ENCODE measurements at places on chromosomes 11 and 22.
A peak's percentile ranks its signal among the peaks of the same experiment; 100 is the strongest.

- DNase-seq, result no peak
These were observed 67.8 kb downstream of the CTTN start for GRCh38 chr11:70466154-70466553.

DNA sequence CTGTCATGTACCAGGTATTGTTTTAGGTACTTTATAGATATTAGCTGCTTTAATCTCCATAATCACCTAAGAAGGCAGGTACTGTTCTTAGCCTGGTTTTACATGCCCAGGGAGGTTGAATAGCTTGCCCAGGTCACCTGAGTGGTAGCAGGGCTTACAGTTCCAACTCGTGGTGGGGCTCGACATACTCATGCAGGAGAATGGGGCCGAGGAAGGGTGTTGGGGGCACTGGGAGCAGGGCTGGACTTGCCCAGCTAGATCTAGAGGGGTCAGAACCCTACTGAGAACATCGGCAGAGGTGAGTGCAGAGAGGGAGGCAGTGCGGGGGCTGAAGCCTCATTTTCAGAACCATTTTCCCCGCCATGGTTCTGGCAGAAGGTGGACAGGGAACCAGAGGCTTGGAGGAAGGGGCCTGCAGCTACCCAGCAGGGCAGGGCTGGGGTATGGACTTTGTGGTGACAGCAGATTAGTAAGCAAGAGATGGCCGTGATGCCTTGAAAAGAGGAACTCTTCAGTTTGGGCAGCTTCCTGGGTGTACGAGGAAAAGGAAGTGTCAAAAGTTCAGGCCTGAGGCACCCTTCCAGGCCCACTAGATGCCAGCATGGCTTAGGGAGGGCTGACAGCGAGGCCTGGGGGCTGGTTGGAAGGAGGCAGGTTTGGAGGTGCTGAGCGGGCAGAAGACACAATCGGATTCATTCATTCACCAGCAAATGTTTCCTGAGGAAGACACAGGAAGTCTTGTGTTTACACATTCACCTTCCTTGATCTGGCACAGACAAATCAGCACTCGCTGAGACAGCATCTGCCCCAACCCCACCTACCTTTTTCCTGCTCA is 54.7 kb upstream of the LYVE1 start:
- DNase-seq, result no peak

GRCh38 chr22:28958611-28959010 is 75.2 kb downstream of the ZNRF3 start:
- peak; percentile 28 for DNase-seq

GRCh38 chr11:122809866-122810265 is 28.4 kb upstream of the CRTAM start:
- no peak for DNase-seq

DNA sequence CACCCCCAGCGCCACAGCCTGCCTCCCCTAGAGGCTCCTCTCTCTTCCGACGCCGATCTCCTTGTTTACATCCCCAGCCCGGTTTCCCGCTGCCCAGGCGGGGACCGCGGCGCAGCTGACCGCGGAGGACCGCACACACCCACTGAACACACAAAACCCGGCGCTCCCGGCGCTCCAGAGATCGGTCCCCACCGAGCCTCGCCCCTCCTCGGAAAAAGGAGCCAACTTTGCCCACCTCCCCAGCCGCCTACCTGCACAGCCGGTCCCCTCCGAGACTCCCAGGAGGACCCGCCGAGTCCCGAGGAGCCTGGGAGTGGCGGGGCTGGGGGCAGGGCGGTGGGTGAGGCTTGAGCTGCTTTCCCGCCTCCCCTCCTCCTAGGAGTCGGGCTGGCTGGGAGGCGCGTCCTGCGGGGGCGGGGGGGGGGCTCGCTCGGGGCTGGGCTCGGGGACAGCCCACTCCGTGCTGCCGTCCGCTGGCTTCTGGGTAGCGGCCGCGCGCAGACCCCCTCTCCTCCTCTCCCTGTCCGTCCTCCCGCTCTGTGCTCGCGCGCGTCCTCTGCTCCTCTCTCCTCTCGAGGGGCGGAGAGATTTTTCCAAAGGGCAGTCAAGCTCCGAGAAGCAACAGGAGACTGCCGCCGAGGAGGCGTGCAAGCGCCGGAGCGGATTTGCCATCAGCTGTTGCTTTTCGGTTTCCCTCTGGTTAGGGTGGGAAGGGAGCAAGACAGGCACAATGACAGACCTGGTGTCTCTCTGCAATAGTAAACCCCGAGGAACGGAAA is at the start of gene FXYD6:
TSS of gene FXYD6 (minus strand) at position 318 of the 779 bp plus-strand sequence. CDS start 33,882 bp downstream, outside the sequence.
- no peak for DNase-seq

DNA sequence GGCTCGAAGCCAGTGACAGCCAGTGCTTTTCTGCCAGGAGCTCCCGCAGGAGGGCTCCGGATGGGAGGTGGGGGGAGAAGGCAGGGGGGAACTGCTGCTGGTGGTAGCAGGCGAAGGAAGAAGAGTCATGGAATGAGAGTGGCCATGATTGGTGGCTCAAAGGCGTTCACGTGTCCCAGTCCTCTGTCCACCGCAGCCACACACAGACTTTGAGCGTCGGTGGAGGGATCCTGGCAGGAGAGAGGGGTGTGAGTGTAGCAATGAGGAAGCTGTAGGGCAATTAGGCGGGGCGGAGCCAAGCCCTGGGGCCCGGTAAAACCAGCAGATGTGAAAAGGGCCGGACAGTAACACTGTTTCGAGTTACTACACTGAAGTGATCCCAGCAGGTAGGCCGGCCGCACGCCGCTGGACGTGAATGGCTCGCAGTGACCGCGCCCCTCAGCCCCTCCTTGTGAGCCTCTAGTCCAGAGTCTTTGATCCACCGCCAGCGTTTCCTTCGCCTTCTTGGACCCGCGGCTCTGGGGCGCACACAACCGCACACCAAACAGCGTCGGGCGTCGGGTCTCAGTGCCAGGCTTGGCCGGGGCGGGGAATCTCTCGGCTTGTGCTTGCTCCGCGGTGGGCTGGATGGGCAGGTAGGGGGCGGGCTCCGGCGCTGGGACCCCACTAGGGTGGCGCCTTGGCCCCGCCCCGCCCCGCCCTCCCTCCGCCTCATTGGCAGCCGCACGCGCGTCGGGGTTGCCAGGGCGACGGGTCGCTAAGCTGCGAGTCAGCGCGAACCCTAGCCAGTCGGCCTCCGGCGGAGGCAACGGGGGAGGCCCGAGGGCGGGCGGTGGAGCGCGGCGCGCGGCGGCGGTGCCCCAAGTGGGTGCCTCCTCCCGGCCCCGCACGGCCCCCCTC is at the start of gene LRRC10B:
TSS of gene LRRC10B (plus strand) at position 788 of the 900 bp plus-strand sequence. CDS start 250 bp downstream, outside the sequence.
- no peak for DNase-seq

GRCh38 chr11:35558513-35558912 is 33.1 kb upstream of the PAMR1 start:
- DNase-seq, result no peak

DNA sequence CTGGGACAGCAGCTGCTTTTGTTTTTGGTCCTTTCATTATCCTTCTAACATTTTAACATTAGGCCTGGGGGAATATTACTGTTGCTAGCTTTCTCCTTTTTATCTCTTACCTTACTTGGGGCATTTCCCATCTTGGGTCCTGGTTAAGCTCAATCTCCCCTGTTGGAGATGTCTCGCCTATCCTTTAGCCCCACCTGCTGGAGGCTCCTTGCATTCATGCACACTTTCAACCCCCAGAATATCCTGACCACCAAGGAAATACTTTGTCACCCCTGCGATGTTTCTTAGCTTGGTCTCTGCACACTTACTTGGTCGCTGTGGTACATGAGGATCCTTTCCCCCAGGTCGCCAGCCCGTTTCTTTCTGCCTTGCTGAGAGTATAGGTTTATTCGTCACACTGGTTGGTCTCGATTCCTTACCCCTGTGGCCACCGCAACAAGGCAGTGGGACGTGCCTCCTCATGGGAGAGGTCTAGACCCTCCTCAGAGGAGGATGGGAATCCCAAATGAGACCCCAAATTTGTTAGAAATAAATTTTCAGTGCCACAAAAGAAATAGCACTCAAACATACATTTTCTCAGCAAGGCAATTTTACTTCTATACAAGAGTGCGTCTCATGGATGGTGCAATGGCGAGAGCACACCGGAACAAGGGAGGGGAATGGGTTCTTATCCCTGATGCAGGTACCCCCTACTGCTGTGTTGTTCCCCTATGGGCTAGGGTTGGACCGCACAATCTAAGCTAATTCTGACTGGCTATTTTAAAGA is 5.4 kb upstream of the TXN2 start:
- DNase-seq, result no peak

GRCh38 chr22:44609400-44609988 is 92.5 kb upstream of the PRR5 start:
- no peak for DNase-seq

DNA sequence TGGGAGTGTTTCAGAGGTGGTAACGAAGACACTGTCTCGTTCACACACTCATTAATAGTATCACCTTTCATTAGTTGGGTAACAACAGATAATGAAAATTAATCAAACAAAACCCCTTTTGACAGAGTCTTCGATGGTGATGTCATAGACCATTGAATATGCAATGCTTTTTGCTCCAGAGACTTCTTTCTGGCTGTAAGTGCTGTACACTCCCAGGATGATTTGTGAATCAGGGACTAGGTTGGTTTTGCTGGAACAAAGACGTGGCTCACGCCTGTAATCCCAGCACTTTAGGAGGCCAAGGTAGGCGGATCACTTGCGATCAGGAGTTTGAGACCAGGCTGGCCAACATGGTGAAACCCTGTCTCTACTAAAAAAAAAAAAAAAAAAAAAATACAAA is 9.5 kb upstream of the RASSF10 start:
- no peak for DNase-seq

GRCh38 chr22:35154937-35155387 is 89.0 kb downstream of the ISX start:
- no peak for DNase-seq

DNA sequence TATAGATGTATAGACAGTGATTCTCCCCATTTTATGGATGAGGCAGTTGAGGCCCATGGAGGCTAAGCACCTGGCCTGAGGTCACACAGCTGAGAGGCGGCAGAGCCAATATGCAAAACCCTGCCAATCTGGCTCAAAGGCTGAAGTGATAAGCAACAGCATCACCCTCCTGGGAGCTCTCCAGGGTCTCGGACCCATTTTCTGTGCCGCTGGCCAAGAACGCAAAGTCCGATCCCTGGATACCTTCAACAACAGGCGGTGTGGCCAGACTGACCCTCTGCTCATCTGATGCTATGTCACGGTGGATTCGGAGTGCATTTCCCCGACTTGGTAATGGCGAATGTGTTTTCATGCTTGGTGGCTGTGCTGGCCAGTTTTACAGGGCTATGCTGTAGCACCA is 595.0 kb downstream of the TBC1D22A start:
- peak; percentile 6 for DNase-seq

DNA sequence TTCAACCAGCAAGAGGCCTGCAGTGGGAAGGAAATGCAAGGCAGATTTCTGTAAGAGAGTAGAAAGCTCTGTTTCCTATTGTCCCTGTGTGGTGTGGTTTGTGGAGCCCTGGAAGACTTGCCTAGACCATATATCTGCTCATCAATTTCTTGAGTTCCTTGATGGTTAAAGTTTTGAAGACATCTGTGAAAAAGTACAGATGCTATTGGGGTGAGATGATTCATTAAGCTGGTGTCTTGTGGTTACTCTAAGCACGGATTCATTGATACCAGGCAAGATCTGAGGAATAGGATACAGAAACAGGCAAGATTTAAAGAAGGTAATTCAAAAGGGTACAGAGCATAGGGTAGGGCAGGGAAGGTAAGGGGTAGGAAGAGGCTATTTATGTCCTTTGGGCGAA is 275.8 kb upstream of the SESN3 start:
- DNase-seq, result no peak

GRCh38 chr22:46843821-46844255 is 81.4 kb downstream of the TBC1D22A start:
- no peak for DNase-seq

GRCh38 chr11:70226967-70227366 is 23.9 kb downstream of the FADD start:
- DNase-seq, result no peak

GRCh38 chr11:76889411-76889975 is 28.8 kb downstream of the ACER3 start:
- DNase-seq, result no peak

DNA sequence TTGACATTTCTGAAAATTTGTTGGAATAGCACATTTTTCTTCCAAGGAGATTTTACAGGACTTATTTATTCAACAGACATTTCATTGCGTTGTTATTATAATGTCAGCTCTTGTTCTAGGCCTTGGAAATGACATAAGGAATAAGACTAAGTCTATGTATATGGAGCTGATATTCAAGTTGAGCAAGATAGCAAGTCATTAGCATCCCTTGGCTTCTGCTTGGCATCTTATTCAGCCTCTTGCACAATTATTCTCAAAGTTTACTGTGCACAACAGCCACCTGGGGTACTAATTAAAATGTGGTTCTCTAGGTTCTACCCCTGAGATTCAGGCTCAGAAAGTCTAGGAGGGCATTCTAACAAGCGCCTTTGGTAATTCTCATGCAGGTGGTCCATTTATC is 304.8 kb upstream of the DDI1 start:
- no peak for DNase-seq

GRCh38 chr11:11411401-11411985 is 58.4 kb upstream of the CSNK2A3 start:
- no peak for DNase-seq

DNA sequence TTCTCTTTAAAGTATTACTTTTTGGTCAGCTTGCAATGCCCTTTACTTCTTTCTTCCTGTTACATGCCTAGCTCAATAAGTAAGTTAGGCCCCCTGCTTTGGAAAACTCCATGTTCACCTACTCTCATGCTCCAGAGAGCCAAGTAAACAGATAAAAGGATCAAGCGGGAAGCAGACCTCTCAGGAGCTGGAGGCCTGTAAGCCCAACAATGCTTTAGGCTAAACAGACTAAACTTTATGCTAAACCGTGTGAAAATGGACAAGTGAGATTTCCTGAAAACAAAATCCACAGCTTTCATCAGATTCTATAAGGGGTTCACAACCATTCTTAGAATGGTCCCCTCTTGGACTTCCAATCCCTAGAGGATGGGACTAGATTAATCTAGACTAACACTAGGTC is 40.2 kb downstream of the CELF1 start:
- no peak for DNase-seq

DNA sequence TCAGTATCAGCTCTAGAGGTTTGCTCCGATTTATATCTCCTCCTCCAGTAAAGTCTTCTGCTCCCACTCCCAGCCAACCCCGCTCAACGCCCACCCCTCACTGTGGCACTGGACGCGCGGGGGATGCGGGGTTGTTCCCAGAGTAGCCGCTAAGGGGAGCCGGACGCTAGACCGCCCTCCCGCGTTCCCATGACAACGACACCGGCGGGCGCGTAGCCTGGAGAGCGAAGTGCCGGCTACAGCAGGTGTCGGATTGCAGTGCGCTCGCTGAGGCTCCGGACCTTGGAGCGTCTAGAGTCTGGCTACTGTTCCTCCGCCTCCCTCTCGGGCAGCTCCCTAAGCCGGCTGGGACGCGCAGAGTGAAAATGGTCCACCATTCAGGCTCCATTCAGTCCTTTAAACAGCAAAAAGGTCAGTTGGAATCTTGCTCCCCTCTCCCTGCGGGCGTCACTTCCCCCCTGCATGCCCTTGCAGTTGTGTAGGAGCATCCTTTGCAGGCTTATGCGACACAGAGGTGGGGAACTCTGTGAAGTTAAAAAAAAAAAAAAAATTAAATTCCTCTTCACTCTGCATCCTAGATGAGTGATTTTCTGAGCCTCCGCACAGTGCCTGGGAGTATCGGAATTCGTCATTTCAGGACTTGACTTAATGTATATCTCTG is at the start of gene ANO3:
TSS of gene ANO3 (plus strand) at position 220 of the 661 bp plus-strand sequence. CDS start at position 366, 146 bp downstream.
- no peak for DNase-seq
